Fibroblast of skin of right quadriceps (primary cell): ENCODE measurements at places on chromosomes 11 and 22.

GRCh38 chr22:28442264-28442710, 237.4 kb downstream of the TTC28 start:
- peak; percentile 79 for DNase-seq

DNA sequence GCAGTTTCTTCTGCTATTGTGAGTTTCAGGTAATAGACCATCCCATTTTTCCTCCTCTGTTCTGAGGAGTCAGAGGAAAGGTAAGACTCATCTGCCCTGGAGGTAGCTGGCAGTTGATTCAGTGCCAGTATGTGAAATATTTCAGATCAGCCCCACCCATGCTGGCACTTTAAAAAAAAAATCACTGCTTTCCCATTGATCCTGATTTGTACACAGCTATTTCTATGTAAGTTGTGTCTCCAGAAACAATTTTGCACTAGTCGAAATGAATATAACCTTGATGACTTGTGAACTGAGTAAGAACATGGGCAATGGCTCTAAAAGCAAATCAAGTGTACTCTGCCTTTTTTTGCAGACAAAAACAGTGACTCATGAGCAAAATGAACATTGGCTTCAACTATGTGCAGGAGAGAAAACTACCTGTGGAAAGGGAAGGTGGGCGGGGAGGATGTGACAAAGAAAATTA, 82.0 kb upstream of the OR5AK2 start:
- no peak for DNase-seq

- no peak for DNase-seq
Measured at GRCh38 chr11:13108416-13108815, 99.3 kb downstream of the RASSF10 start.

DNA sequence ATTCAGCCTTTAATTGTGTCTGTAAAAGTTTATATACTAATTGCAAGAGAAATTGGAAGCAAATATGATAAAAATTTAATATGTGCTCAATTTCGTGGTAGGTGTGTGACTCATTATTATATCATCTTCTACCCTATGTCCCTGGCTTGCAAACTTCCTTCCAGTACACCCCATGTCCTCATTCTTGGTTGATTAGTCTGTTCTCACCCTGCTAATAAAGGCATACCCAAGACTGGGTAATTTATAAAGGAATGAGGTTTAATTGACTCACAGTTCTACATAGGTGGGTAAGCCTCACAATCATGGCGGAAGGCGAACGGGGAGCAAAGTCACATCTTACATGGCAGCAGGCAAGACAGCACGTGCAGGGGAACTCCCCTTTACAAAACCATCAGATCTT, 11.9 kb downstream of the MRGPRX3 start:
- DNase-seq = peak; percentile 10

DNA sequence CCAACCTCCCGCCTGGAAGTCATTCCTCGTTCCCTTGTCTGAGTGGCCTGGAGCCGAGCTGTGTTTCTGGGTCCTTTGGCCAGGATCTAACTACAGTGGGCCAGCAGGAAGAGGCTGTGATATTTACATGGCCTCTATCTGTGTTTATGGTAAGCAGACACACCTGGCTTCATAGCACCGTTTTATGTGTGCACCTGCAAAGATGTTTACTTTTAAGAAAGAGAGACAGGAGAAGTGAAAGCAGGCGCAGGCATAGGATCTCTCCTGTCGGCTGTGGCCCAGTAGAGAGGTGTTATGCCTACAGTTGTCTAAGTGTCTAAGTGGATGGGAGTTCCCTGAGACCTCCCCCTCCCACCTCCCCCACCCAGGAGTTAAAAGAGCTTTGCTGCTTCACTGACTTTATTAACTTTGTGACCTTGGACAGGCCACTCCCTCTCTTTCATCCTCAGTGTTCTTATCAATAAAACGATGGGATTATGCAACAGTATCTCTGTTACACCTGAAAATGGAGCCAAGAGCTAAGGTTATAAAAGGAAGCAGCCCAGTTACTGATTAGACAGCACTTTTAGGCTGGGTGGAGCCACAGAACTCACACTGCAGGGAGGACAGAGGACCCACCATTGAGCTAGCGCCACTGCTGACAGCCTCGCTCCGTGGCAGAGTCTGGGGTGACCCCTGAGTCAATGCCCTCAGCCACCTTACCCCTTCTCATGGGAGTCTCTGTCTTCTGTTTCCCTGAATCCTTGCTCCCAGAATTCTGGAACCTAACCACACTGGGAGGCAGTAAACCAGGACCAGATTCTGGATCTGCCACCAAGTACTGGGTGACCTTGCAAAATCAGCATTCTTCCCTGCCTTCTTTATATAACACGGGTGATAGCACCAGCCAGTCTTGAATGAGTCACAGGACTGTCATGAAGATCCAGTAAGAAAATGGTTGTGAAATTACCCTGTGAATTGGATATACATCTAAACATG, 22.0 kb downstream of the ST14 start:
- DNase-seq = peak; percentile 76

DNA sequence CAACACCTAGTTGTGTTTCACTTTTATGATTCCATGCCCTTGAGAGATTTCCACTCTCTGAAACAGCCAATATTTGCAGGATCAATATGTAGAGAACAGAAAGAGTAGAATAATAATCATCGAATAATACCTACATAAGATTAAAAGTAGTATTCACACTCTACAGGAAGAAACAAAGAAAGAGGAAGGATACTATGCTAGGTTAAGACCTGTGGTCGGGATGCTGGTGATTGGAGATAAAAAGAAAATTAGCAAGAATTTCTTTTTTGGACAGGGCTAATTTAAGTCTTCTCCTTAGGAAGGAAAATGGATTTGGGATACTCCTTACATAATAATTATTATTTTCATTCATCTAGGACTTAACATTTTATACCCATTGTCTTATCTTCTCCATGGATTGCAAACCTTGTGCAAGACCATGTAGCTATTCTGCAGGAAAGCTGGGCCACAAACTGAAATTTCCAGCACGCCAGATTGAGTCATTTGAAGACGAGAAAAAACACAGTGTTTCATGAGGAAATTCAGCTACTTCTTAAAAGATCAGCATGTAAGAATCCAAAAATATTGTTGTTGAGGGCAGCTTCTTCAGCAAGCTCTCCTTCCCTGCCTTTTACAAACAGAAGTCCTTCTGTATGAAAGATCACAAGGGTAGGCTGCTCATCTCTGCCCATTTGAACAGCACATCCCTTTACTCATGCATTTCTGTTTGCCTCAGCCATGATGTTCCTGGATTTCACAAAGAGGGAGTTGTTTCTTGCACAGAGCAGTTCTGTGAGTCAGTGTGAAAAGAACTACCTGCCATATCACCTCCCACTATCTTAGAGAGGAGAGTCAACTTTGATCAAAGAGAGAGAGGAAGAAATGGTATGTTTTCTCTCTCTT, 90.7 kb downstream of the FAM76B start:
- DNase-seq = no peak

DNA sequence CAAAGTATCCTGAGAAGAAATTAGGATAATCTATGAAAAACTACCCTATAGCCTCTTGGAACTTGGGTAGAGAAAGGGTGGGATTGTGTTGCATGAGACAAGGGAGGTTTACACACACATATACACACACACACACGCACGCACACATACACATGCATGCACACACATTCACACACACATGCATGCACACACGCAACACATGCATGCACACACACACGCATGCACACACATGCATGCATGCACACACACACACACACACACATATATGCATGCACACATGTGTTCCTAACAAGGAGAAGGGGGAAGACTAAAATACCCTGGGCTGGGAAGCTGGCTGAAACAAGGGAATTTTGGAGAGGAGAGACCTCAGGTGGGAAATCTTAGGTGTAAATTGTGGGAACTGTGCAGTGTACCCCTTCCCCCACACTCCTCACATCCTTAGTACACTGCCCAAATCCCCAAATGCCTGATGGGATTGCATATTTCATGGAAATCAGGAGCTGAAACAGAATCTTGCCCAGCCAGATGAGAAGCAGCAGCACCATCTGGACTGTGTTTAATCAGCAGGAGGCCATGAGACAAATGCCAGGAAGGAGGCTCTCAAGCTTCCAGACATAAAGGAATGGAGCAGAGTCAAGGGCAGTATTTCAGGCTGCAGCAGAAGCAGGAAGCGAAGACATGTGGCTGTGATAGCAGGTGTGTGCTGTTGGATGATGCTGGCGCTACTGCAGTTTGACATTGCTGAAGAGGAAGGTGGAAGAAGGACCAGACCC, 14.6 kb upstream of the POLD3 start:
- peak; percentile 31 for DNase-seq

GRCh38 chr11:65851811-65852507, 6.0 kb downstream of the CFL1 start:
- no peak for DNase-seq

- DNase-seq = no peak
Measured at GRCh38 chr11:4511282-4512245, 29.1 kb downstream of the OR52K1 start.

DNA sequence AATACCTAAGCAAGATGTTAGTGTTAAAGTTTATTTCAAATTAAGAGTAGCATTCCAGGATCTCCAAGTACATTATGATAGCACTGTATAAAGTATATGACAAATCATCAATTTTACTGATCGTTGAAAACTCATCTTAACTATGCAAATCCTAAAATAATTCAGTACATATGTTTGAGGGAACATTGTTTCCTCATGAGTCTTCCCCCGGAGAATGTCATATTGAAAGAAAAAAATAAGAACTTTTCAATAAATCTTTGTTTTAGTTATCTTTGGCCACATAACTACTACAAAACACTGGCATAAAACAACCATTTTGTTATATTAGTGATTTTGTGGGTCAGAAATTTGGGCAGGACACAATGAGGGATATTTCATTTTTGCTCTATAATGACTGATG, 135.4 kb downstream of the METTL15 start:
- peak; percentile 80 for DNase-seq

- DNase-seq = no peak
Measured at GRCh38 chr22:38566726-38567504, 3.1 kb downstream of the DMC1 start.

GRCh38 chr11:110422306-110422905, 7.3 kb upstream of the FDX1 start:
- no peak for DNase-seq

- DNase-seq = no peak
Measured at GRCh38 chr22:43005106-43005505, 9.8 kb downstream of the PACSIN2 start.

GRCh38 chr11:119117004-119117706, 4.2 kb upstream of the HINFP start:
- DNase-seq = no peak

DNA sequence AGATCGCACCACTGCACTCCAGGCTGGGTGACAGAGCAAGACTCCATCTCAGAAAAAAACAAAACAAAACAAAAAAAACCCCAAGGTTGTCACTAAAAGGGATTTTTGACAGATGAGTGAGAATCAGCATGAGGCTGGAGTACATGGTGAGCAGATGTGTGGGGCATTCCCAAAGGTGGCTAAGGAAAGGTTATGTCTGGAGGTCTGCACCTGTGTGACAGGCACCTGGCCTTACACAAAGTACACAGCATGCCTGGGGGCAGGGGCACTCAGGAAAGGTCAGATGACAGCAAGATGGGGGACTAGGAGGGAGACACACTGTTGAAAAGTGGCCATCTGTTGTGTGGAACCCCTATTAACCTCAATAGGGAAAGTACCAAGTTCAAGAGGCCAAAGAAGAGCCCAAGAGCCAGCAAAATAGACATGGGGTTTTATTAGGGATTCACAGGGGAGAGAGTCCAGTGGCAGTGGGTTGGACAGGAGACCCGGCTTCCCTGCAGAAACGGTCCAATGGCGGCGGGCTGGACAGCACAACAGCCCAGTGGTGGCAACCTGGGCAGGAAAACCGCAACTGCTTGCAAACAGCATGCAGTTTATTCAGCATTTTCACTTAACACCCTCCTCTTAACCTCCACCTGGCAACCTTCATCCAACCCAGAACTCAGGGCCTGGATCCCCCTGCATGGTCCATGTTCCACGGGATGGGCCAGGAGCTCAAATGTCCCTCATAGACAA, 101.1 kb downstream of the MICAL2 start:
- no peak for DNase-seq

- DNase-seq = peak; percentile 44
Measured at GRCh38 chr11:102763440-102763839, 17.0 kb downstream of the MMP10 start.

GRCh38 chr22:46592390-46592872, 27.8 kb upstream of the GRAMD4 start:
- peak; percentile 87 for DNase-seq

DNA sequence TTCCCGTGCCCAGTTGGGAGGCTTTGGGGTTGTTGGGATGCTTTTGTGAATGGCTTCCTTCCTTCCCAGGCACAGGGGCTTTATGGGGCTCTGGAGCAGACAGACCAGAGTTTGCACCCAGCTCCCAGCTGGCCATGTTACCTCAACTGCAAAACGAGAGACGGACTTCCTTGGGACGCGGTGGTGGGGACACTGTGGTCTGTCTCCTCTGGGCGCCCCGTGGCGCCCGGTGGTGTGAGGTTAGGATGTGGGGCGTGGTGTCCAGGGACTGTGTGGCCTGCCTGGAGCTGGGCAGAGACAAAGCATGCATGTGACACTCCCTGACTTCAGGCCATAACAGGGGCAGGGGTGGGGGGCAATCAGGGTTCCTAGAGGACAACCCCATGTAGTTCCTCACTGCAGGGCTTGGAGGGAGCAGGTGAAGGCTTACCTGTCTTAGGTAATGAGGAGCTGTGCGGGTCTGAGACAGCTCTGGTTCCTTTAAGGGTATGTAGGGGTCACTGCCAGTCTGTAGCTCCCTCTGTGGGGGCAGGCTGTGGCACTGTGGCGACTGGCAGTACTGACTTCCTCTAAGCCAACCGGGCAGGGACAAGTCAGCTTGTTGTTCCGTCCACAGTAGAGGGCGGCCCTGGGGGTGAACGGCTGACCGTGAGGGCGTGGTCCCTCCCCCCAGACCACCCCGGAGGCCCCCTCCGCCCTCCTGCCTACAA, 14.4 kb downstream of the KCNQ1 start:
- no peak for DNase-seq

- no peak for DNase-seq
Measured at GRCh38 chr22:30249049-30250038, 2.8 kb upstream of the LIF start.

DNA sequence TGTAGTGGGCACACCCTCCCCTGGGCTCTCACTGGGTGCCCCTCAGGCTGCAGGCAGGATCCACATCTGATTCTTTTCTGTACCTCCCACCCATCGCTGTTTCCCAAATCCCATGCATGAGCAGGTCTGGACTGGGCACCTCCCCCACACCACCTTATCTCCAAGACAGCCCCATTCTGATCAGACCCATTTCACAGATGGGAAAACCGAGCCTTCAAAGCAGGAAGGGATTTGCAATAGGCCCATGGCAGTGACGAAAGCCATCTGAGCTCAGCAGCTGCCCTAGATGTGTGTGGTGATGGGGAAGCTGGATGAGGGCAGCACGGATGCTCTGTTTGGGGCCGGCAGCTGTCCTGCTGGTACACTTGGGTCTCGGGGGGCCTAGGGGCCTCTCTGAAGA, 41.4 kb downstream of the WNT7B start:
- no peak for DNase-seq

DNA sequence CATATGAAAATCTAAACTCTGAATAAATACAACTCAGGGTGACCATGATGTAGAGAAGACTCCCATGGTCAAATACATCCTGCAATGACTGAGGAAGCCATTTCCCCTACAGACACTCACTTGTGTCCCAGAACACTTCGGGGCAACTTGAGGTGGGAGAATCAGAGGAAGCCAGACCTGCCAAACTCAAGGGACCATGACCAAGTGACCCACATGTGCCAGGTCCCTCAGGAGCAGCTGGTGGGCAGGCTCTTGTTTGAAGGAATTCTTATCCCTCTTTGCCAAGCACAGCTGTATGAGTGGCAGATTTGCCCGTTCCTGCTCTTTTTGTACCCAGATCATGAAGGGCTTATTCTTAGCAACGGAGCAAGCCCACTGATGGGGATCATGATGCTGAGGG, 17.8 kb downstream of the SPATA19 start:
- DNase-seq = no peak

GRCh38 chr11:79546351-79546750, 105.5 kb upstream of the TENM4 start:
- no peak for DNase-seq
